Activated T-helper 1 cell treated with anti-CD3 and anti-CD28 coated beads, Interleukin-12 subunit alpha, Interleukin-12 subunit beta, Interleukin-2, Interleukin-4 antibody, amounts not matched to agents 30 ng/mL and 10 ng/mL and 1 ng/mL, durations not matched to agents 14 hours and 24 hours and 36 hours (primary cell): ENCODE measurements at places on chromosomes 6 and 20.

GRCh38 chr6:18485660-18486435 lies 98.7 kb downstream of the RNF144B start:
- no peak overlapping the region for H3K4me3 ChIP-seq
- H3K27me3 ChIP-seq: peaks cover 16% of the 10 kb centered on the region
- H3K27ac ChIP-seq: no peak overlapping the region
- H3K4me1 ChIP-seq: peaks cover 12% of the 10 kb centered on the region

- no peak overlapping the region for H3K27ac ChIP-seq
- H3K4me3 ChIP-seq: no peak overlapping the region
- H3K4me1 ChIP-seq: no peaks in the 10 kb centered on the region
- no peaks in the 10 kb centered on the region for H3K27me3 ChIP-seq
- H3K36me3 ChIP-seq: no peaks in the 10 kb centered on the region
- DNase-seq: no peak
These were observed 378.7 kb upstream of the HSF2 start for GRCh38 chr6:122020588-122021264.

DNA sequence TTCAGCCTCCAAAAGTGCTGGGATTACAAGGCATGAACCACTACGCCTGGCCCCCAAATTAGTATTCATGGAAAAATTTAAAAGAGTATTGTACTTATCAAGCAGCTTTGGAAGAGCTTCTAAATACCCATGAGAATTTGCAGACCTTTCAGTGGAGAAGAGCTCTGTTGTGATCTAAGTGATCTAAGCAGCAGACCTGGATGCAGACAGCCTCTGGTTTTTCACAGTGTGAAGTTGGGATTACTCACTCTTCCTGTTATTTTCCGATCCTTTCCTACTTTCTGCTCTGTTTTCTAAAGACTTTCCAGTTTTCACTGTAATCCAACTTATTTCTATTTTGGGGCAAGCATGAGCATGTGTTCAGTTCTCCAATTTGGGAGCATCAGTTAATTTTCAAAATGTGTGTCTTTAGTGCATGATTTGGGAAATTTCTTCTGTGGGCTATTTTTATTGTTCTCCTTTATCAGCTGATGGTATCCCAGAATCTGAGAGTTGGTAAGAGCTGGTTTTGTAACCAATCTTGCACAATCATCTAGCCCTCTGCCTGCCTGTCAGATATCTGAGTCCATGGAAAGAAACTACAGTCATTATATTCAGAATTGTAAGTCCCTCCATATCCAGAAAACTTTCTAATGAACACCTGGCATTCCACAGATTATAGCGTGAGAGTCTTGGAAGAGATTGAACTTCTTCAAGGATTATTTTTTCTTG lies 207.7 kb upstream of the DTNBP1 start:
- no peak overlapping the region for H3K27ac ChIP-seq
- no peaks in the 10 kb centered on the region for H3K4me1 ChIP-seq
- no peaks in the 10 kb centered on the region for H3K36me3 ChIP-seq
- no peak overlapping the region for H3K4me3 ChIP-seq

DNA sequence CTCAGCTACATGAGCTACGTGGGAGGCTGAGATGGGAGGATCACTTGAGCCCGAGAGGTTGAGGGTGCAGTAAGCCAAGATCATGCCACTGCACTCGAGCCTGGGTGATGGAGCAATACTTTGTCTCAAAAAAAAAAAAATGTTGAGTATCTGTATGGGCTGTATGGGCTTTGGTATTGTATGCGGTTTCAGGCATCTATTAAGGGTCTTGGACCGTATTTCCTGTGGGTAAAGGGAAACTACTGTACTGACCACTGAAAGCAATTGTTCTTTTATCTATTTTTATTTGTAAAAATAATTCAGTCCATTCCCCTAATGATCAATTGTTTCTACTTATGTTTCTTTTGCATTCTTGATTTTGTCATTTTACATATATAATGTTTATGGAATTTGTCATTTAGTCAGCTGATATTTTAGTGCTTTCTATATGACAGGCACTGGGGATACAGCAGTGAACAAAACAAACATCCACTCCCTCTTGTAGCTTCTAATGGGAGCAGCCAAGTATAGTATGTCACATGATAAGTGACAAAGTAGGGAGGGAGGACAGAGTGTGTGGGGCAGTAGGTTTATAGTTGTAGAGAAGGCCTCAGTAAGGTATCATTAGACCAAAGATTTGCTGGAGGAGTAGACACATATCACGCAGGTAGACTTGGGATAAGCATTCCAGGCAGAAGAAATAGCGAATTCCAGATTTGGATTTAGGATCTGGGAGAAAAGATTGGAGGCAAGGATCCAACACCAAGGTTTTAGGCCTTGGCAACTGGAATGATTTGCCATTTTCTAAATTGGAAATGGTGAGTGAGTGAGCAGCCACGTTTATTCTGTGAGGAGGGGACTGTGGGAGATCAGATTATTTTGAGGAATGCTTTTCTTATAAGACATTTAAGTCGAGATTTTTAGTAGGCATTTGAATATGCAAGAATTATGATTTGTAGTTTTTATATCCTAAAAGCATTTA lies 6.0 kb downstream of the PCMT1 start:
- peaks cover 12% of the 10 kb centered on the region for H3K36me3 ChIP-seq
- no peaks in the 10 kb centered on the region for H3K27me3 ChIP-seq
- no peak for DNase-seq
- H3K4me1 ChIP-seq: peaks cover 9% of the 10 kb centered on the region
- no peak overlapping the region for H3K4me3 ChIP-seq

GRCh38 chr6:167056370-167056769 lies 57.2 kb downstream of the CEP43 start:
- H3K27ac ChIP-seq: no peak overlapping the region
- H3K4me1 ChIP-seq: peaks cover 4% of the 10 kb centered on the region
- no peaks in the 10 kb centered on the region for H3K36me3 ChIP-seq
- peaks cover 20% of the 10 kb centered on the region for H3K27me3 ChIP-seq
- no peak overlapping the region for H3K4me3 ChIP-seq

DNA sequence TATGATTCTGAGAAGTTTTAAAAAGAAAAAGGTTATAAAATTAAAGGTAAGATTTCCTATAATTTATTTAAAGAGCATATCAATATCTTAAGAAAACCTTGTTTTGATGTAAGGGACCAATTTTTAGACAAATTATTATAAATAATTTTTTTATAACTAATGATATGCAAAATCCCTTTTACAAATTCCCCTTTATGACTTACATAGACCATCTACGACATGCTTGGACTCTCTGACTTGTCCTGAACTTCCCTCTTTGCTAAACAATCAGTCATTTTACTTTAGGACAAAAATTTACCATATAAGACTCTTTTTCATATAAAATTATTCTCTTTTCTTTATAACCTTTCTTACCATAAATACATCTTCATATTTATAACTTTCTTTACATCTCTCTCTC lies 15.3 kb upstream of the ANGPT4 start:
- no peaks in the 10 kb centered on the region for H3K4me1 ChIP-seq
- no peak for DNase-seq
- peaks cover 3% of the 10 kb centered on the region for H3K27me3 ChIP-seq
- no peaks in the 10 kb centered on the region for H3K36me3 ChIP-seq

DNA sequence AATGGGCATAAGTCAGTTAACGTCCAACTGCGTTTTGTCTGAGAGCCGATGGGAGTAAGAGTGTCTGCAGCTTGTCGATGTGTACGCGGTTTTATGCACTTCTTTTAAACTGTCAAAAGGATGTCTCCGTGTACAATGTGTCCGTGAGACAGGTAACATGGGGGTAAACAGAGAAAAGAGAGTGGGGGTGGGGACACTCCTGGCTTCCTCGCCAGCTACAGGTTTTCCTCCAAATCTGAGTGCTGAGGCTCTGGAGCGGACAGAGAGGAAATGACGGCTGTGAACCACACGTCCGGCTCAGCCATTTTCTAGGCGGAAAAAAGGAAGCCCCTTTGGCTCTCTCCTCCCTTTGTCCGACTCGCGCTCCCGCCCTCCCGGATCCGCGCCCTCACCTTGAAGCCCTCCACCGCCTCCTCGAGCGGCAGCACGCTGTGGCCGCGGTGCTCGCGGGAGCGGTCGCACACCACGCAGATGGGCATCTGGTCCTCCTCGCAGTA lies 916 bp downstream of the TRIM27 start:
- H3K4me3 ChIP-seq: peak overlapping the region; percentile 93
- DNase-seq: peak; percentile 45
- H3K4me1 ChIP-seq: peaks cover 38% of the 10 kb centered on the region
- H3K27ac ChIP-seq: peak overlapping the region; percentile 91
- H3K27me3 ChIP-seq: no peaks in the 10 kb centered on the region
- H3K36me3 ChIP-seq: peaks cover 42% of the 10 kb centered on the region

GRCh38 chr6:129215916-129216520 lies 333.1 kb downstream of the LAMA2 start:
- DNase-seq: no peak
- no peaks in the 10 kb centered on the region for H3K27me3 ChIP-seq
- H3K36me3 ChIP-seq: no peaks in the 10 kb centered on the region

DNA sequence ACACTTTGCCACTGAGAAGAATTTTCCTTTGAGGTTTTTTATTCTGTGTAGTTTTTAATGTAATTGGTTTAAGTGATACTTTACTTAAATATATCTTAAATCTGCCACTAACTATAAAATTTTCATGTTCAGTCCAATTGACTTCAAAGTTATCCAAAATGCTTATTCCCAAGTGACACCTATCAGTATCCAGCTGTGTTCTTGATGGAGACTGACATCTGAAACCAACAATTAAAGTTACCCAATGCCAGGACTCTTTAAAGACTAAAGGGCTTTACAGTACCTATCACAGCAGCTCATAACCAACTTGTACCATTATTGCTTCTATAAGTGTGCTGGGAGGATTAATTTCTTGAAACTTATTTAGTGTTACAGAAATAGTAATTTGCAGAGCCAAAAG lies 13.8 kb upstream of the EYA4 start:
- no peaks in the 10 kb centered on the region for H3K36me3 ChIP-seq
- no peak overlapping the region for H3K4me3 ChIP-seq
- no peak for DNase-seq
- H3K27me3 ChIP-seq: peaks cover 2% of the 10 kb centered on the region

DNA sequence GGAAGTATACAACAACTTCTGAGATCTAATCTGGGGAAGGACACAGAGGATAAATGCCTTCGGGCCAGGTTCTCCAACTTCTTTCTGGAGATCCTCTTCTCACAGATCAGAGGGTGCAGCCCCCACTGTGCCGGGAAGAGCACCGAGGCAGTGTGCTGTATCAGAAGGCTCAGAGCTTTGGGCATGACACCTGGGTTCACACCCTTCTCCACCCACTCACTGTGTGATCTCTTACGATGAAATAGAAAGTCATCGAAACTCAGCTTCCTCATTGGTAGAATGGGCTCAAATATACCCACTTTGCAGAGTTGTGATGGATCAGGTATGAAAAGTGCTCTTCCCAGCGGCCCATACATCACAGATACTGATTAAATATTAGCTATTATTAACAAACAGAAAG lies 347.5 kb upstream of the SOX4 start:
- no peaks in the 10 kb centered on the region for H3K27me3 ChIP-seq
- H3K4me3 ChIP-seq: no peak overlapping the region
- no peak for DNase-seq
- H3K27ac ChIP-seq: no peak overlapping the region

DNA sequence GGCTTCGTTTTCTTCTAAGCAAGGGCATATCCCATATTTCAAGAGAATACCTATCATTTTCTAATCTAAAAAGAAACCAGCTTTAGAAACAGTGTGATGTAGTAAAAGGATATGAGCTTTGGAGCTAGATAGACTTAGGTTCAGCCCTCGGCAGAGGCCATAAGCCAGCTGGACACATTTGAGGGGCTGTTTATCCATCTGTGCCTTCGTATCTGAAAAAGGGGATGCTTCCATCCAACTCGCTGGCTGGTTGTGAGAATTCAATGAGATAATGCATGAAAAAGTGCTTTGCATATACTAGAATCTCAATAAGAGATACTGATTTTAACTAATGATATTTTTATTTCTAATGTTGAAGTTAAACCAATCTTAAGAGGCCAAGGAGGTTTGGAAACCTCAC lies 58.0 kb downstream of the PRL start:
- no peaks in the 10 kb centered on the region for H3K27me3 ChIP-seq
- H3K4me3 ChIP-seq: no peak overlapping the region
- DNase-seq: no peak
- H3K27ac ChIP-seq: no peak overlapping the region
- no peaks in the 10 kb centered on the region for H3K36me3 ChIP-seq
- H3K4me1 ChIP-seq: no peaks in the 10 kb centered on the region

GRCh38 chr20:46931699-46932098 lies 37.1 kb downstream of the EYA2 start:
- DNase-seq: no peak
- no peaks in the 10 kb centered on the region for H3K4me1 ChIP-seq
- peaks cover 9% of the 10 kb centered on the region for H3K27me3 ChIP-seq
- H3K27ac ChIP-seq: no peak overlapping the region

- H3K4me1 ChIP-seq: no peaks in the 10 kb centered on the region
- no peak overlapping the region for H3K27ac ChIP-seq
- no peak overlapping the region for H3K4me3 ChIP-seq
- H3K27me3 ChIP-seq: no peaks in the 10 kb centered on the region
These were observed 590.6 kb upstream of the PTCHD4 start for GRCh38 chr6:48701572-48701971.

DNA sequence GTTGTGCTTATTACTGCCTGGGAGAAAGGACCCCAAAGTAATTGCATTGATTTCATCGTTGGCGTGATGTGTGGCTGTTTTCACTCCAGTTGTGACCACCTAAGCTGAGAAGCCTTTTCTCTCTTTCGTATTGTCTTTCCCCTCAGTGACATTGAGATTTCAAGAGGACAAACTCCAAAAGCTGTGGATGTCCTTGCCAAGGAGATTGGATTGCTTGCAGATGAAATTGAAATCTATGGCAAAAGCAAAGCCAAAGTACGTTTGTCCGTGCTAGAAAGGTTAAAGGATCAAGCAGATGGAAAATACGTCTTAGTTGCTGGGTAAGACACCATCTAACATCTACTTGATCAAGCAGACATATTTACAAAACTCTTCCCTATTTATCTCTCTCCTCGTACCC lies 60.5 kb downstream of the MTHFD1L start:
- H3K27ac ChIP-seq: no peak overlapping the region
- peaks cover 34% of the 10 kb centered on the region for H3K36me3 ChIP-seq
- no peak overlapping the region for H3K4me3 ChIP-seq
- no peaks in the 10 kb centered on the region for H3K27me3 ChIP-seq
- H3K4me1 ChIP-seq: no peaks in the 10 kb centered on the region
- DNase-seq: no peak

DNA sequence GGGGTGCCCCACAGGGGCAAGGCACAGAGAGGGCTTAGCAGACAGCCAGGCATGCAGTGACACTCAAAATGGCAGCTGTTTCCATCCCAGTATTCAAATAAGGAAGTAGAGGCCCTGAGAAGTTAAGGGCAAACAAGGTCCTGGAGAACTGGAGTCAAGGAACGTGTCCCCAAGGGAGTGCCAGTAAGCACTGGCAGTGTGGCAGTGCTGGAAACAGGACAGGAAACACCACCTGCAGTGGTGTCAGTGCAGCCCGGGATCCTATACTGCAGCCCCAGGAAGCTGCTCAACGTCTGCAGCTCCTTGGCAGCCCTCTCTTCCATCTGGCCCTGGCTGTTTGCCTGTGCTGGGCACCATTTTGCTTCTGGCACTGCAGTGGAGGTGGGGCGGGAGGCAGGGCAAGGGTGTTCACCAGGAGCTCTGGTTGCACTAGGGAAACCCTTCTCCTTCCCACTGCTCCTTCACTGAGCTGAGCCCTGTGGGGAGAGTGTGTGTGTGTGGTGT lies 56.3 kb downstream of the EDN3 start:
- no peak overlapping the region for H3K4me3 ChIP-seq
- H3K27ac ChIP-seq: no peak overlapping the region
- no peaks in the 10 kb centered on the region for H3K36me3 ChIP-seq
- no peaks in the 10 kb centered on the region for H3K4me1 ChIP-seq
- H3K27me3 ChIP-seq: peaks cover 2% of the 10 kb centered on the region

GRCh38 chr6:132005178-132005577 lies 54.0 kb upstream of the CCN2 start:
- H3K4me3 ChIP-seq: no peak overlapping the region
- H3K36me3 ChIP-seq: no peaks in the 10 kb centered on the region
- no peak for DNase-seq
- H3K27ac ChIP-seq: no peak overlapping the region
